ENCODE measurements at places on chromosomes 12 and 14.

- DNase-seq = peak; percentile 31
These were observed 23.3 kb downstream of the GABARAPL1 start for GRCh38 chr12:10235761-10236631.

GRCh38 chr12:104686196-104686595 lies 229.4 kb downstream of the CHST11 start:
- DNase-seq = no peak

- DNase-seq = no peak
These were observed 17.2 kb downstream of the NOXRED1 start for GRCh38 chr14:77406086-77406485.

DNA sequence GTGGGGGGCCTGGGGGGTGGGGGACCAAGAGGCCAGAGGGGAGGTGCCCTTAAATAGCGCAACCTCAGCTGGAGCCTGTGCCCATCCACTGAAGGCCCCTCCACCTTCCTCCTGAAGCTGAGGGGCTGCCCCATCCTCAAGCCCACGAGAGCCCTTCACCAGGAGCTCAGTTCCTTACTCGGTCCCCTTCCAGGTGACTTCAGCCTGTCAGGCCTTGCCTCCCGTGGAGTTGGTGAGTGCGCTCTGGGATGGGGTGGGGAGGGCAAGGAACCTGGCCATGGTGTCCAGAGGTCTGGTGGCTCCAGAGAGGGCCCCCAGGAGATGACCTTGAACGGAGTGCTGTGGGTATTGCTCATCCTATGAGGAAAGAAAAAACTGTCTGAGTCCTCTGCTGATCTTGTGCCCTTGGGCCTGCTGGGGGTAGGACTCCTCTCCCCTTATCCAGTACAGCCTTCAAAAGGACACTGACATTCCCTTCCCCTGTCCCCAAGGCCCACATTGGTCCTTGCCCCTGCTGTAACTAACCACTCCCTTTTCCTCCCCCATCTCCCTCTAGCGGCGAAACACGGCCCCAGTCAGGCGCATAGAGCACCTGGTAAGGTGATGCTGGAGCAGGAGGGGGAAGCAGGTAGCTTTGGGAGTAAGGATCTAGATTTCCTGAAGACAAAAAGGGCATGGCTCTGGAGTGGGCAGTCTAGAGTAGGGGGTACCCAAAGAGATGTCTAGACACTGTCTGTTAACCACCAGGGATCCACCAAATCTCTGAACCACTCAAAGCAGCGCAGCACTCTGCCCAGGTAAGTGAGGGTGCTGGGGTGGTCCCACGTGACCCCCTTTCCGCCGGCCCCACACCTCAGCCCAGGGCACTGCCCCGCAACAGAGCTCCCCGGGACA lies 3.6 kb downstream of the TNS2 start:
- DNase-seq = peak; percentile 39

DNA sequence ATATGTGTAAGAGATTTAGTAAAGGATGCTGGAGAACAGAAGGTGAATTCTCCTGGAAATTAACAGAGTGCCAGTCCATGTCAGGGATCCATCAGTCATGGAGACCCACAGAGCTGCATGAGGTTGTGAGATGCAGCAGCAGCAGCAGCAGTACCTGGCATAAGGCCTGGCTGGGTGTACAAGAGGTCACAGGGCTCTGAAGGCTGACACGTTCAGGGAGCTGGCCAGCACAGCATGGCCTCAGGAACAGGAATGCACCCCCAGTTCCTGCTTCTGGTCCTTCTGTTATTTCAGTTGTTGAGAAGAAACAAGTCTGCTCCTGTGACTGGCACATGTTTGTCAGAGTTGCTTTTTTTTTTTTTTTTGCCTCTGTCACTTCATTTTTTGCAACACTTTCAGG lies 210.8 kb downstream of the CNTN1 start:
- no peak for DNase-seq

GRCh38 chr12:27896419-27896990 lies 76.0 kb downstream of the PTHLH start:
- no peak for DNase-seq

GRCh38 chr14:69481815-69482568 lies 2.5 kb upstream of the PLEKHD1 start:
- no peak for DNase-seq

GRCh38 chr12:69610729-69611128 lies at the start of gene LRRC10:
LRRC10 (minus strand) TSS chr12:69610907; CDS start chr12:69610838, 69 bp downstream.
- DNase-seq = no peak

DNA sequence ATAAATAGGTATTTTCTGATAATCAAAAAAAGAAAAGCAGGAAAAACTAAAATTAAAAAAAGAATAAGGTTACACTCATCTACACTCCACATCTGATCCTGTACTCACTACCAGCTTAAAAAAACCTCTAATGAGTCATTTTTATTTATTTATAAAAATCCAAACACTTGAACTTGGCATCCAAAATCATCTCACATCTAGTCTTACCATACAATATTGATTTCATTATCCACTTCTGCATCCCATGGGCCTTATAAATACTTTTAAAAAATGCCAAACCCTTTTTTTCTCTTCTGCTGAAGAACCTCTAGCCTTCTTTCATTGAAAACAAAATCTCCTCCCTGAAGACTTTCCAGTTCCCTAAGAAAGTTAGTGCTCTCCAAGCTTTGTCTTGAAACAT lies 109.7 kb downstream of the TMTC3 start:
- no peak for DNase-seq

GRCh38 chr12:96570579-96570978 lies 81.2 kb downstream of the CFAP54 start:
- DNase-seq = no peak

DNA sequence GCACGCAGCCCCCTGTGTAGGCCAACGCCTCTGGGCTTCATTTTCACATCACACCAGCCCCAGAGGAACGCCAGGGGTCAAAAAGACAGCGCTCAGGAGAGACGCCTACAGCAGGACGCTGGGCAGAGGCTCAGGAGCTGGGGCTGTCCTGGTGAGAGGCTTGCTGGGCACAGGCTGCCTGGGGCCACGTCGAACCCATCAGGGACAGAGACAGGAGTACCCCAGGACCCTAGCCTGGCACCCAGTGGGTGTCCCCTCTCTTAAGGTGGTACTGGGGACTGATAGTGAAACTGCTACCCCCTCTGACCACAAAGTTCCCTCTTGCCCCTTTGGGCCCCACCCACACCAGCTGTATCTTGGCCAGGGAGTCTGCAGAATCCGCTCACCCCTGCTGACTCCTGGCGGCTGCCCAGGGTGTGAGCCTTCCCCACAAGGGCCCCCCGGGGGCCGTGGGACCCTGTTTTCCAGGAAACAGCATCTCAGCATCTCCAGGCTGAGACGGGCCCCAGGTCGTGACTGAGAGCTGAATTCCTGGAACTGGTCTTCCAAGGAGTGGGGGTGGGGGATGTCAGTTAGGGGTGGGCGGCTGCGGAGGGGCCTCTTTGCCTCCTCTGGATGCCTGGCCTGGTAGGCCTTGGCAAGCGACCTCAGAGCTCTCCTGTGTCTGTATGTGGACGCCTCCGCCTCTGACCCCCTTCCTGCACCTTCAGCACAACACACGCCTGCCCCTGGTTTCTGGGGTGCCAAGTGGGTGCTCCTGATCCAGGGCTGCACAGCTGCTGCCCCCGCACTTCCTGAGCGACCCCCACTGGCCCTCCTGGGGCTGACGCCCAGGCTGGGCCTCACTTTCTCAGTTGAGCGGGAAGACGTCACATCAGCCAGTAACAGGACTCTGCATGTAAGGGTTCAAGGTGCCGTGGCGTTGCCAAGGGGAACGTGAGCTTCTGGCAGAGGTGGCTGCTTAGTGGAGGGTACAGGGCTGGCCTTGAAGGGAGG lies 321.9 kb upstream of the RTL1 start:
- no peak for DNase-seq

GRCh38 chr12:99067171-99067785 lies 422.2 kb downstream of the APAF1 start:
- no peak for DNase-seq

GRCh38 chr12:91529829-91530228 lies 347.2 kb upstream of the DCN start:
- DNase-seq = no peak

GRCh38 chr12:75908961-75909605 lies 122.5 kb downstream of the PHLDA1 start:
- no peak for DNase-seq

DNA sequence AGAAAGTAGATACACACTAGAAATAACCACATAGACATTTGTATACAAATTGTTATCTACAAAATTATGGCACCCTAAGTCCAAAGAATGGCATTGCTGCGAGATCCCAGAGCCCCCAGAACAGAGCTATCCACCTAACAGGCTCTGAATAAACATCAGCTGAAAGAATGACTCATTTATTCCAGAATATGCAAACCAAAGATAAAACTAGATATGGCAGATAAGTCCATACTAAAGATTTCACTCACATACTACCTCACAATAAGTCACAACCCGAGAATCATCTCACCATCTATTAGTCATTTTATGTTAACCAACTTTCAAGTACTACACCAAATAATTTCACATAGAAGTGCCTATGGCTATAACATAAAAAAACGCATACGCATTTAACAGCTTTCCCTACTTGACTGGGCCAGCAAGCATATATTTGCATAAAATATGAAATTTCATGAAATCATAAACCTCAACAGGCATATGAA lies 5.6 kb downstream of the CNIH1 start:
- DNase-seq = no peak

All from CD4-positive, alpha-beta T cell (primary cell).